Body of pancreas (tissue), 4 donors: ENCODE measurements at places on chromosomes 11 and 22. TPM values are rescaled to one million over a fixed set of nuclear protein-coding genes. Genes with fewer than 3 reads are reported as not detected.

The IL17REL gene
- not detected for total RNA-seq

The STK33 gene
- 7.3 TPM for total RNA-seq

The MYEOV gene
- 7.0 TPM for total RNA-seq

The CECR2 gene
- 2.6 TPM for total RNA-seq

The IGLL1 gene
- not detected for total RNA-seq

The CRYBA4 gene
- not detected for total RNA-seq

The SLC39A13 gene
- 54.7 TPM for total RNA-seq

The KRTAP5-9 gene
- not detected for total RNA-seq

The ESRRA gene
- 51.7 TPM for total RNA-seq

GRCh38 chr11:8023831-8024555 is 36.9 kb downstream of the EIF3F start:
- no peak for DNase-seq

GRCh38 chr11:113351480-113351879 is 36.1 kb upstream of the ANKK1 start:
- DNase-seq = no peak

DNA sequence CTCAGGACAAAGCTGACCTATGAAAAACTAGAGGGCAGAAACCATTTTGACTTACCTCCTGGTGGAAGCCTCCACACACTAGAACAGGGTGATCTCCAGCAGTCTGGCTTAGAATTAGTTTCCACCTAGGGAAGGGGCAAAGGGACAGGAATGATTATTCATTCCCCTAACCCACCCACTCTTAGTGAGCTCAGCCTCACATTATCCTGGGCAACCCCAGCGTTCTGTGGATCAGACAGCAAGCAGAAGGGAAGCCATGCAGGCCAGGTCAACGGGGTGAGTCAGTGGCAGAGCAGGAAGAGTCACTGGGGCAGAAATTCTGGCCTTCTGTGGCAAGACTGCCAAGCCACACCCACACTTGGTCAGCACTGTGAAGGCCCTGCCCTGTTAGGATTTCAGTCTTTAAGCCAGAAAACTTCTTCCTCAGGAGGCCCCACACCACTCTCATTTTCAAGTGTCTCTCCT is 10.5 kb downstream of the NUMA1 start:
- peak; percentile 88 for DNase-seq

DNA sequence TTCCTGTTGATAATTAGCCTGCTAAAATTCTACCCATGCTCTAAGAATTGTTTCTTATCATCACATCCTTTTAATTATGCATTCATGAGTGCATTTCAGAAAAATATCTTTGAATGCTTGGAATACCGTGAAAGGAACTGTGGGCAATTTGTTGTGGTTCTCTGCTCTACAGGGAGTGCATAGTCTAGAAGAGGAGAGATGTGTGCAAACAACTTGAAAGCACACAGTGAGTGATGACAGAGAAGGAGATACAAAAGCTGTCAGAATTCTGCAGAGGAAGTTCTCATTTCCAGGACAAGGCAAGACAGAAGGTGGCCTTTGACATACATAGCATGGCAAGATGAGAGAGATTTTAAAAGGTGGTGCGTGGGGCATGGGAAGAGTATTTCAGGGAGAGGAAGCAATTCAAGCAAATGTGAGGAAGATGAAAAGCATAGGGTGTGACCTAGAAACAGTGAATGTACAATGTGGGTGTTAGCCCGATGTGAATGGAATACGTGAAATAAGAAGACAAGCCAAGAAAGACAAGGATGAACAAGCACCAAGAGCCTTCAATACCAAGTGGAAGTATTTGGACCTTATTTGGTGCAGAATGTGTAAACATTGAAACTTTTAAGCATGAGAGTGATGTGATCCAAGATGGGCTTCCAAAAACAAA is 5.0 kb downstream of the MMP8 start:
- no peak for DNase-seq

DNA sequence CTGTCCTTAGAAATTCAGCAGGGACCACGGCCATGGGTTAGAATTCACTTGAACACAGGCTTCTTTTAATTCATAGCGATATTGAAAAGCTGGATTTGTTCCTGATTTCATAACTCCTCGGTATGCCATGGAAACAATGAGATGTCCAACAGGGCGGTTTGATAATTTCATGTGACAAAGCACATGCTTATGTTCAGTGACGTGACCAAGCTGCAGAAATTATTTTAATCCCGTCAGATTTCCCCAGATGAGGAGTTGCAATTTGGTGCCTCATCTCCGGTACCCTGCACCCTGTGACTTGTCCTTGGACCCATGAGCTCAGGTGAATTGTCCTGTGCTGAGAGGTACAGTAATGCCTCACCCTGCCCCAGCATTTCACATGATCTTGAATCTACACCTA is 81.7 kb downstream of the C11orf91 start:
- no peak for DNase-seq

DNA sequence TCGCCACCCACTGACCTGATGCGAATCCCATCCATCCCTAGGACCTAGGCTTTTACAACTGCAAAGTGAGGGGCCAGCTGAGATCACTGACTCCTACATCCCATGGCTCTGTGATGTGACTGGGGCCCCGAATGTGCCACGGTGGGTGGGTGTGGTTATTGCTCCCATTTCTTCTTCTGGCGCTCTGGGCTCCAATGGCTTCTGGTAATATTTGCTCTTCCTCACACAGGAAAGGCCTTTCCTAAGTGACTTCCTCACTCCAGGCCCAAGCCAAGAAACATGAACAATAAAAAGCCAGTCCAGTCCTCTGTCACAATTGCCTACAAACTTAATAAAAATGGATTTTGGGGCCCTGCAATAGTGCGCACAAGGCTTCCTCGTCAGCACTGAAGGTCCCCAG is 78.1 kb downstream of the GALNT18 start:
- no peak for DNase-seq

DNA sequence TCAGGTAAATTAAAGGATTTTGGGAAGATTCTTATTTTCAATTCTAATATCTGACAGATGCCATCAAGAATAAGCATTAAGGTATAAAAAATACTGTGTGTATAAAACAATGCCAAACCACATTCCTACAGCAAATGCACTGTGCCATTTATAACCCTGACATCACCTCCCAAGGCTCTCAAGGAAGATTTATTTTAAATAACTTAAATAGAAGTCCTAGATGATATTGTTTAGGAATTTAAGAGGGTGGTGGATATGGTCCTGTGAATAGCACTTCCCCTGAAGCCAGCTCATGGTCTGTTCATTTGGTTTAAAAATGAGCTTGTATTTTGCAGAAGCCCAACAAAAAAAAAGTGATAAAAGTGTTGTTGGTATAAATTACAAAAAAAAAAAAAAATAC is 32.1 kb downstream of the PPIL2 start:
- no peak for DNase-seq

DNA sequence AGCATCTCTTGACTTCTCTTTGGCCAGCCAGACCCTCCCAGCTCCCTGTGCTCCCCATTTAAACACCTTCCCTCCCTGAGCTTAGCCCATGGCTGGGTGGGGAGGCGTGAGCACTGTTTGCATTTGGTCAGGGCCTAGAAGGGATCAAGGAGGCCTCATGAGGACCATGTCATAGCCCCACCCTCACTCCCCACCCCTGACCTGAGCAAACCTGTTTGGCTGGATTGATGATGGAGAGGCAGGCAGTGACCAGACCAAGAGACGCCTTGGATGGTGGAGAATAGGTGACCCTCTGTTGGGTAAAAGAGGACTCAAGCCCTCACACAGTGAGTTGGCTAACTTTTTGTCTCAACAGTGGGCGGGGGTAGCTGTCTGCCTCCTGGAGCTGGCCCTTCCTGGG is 49.9 kb downstream of the ST3GAL4 start:
- no peak for DNase-seq

DNA sequence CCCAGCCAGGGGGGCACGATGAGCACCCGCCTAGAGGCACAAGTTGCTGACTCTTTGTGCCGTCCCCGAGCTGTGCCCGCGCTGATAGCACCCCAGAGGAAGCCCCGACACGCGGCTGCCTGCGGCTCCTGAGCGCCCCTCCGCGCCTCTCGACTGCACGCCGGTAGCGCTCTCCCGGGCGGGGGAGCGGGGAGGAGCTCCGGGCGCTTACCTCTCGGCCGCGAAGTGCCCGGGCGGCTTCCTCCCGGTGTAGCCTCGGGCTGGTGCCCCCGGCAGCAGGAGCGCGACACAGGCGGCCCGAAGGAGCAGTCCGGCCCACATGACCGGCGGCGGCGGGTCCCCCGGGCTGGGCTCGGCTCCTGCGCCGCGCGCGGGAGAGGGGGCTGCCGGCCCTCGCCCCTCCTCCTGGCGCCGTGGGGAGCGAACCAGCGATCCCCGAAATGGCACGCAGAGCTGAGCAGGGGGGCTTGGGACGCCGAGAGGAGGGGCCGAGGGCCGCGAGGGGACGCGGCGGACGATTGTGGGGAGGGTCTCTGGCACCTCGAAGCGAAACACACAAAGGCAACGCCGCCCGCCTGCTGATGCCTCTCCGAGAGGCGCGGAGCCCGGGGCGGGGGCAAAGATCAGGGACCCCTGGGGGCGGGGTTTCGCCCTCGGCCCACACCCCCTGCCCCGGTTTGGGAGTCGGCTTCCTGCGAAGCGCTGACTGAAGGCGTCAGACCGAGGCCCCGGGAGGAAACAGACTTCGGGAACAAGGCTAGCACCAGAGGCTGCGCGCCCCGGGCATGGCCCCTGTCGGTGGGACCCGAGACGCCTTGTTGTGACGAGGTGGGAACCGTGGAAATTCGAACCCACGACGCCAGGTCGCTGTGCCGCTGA is at the start of gene VWCE:
TSS of gene VWCE (minus strand) at position 600 of the 879 bp plus-strand sequence. CDS start at position 321, 279 bp downstream.
- DNase-seq = peak; percentile 67

- peak; percentile 90 for DNase-seq
Measured at GRCh38 chr11:72722050-72722748, 30.0 kb downstream of the ARAP1 start.

DNA sequence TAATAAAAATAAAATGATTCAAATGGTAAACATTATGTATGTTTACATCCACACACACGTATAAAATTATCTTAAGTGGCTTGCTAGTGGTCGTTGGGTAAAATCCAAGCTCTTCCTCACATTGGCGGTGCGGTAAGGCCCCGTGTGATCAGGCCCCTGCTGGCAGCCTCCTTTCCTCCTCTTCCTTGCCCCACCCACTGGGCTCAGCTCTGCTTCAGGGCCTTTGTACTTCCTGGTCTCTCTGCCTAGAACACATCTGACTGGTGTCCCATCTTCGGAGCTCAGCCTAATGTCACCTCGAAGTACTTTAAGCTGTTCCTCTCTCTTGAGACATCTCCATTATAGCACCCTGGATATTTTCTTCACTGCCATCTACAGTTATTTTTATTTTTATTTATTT is 52.8 kb downstream of the OSBP2 start:
- no peak for DNase-seq

GRCh38 chr11:37967635-37968034 is 1369.6 kb upstream of the RAG2 start:
- no peak for DNase-seq

DNA sequence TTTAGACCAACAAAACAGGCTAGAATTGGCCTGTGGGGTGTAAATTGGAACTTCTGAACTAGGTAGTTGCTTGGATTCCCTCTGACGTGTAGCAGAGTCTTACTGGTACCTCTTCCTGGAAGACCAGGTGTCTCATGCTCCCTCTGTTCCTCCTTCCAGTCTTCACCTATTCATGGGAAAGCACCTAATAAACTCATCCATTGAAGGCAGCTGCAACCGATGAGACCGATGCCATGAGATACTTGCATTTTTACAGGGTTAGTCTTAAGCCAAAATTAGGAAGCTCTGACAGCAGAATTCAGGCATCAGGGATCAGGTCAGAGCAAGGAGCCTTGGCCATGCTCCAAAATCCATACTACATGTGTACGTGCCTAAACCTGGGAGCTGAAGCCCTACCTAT is 13.2 kb upstream of the HEPHL1 start:
- no peak for DNase-seq

- DNase-seq = no peak
Measured at GRCh38 chr11:15793043-15793996, 563.0 kb downstream of the SOX6 start.

GRCh38 chr22:35230839-35231584 is 26.3 kb upstream of the HMGXB4 start:
- no peak for DNase-seq

- no peak for DNase-seq
Measured at GRCh38 chr11:3042496-3043314, 14.5 kb downstream of the CARS1 start.

DNA sequence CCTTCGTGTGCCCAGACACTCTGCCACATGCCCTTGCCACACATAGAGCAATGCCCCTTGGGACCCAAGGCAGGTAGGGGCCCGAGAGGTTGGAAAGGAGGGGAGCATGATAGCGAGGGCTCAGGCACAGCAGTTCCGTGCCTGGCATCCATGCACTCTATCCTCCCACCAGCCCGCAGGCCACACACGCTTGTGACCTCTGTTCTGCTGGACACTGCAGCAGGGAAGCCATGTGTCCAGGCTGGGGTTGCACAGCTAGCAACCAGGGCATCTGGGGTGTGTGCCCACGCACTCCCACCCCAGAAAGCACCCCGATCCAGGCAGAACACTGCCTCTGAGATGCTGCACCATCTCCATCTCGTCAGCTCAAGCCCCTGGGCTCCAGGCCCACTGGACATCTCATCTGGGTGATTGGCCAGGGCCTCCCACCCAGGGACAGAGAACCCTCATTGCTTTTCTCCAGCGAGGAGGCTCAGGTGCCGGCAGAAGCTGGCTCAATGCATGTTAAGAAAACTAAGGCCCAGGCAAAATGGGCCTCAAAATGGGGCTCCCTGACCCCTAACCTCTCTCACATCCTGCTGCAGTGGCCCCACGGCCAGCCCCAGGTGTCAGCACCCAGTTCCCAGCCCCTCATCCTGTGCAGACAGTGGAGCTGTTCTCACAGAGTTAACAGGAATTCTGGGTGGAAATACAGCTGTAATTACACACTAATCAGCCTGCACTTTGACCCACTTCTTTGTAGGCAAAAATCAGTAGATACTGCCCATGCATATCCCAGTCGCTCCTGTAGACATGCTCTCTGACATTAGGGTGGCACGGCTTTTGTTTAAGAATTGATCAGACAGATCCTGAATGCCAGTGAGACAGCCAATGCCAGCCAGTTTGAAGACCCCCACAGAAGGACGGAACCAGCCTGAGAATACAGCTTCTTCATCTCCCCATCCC is 173.9 kb upstream of the B3GAT1 start:
- DNase-seq = no peak

- no peak for DNase-seq
Measured at GRCh38 chr22:50206599-50206998, 5.8 kb downstream of the SELENOO start.

DNA sequence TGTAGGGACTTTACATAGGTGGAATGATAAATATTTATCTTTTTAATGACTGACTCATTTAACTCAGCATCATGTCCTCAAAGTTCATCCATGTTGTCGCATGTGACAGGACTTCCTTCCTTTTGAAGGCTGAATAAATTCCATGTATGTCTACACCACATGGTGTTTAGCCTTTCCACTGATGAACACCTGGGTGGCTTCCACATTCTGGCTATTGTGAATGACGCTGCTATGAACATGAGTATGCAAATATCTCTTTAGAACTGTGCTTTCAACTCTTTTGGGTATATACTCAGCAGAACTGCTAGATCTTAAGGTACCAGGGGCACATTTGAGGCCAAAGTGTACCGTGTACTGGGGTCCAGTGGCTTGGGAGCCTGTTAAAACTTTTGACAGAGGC is 24.1 kb downstream of the LARGE1 start:
- no peak for DNase-seq
